CD14-positive monocyte (primary cell): ENCODE measurements at places on chromosomes 5 and 9.

GRCh38 chr5:161085056-161085455 lies 233.0 kb upstream of the ATP10B start:
- no peak for DNase-seq

DNA sequence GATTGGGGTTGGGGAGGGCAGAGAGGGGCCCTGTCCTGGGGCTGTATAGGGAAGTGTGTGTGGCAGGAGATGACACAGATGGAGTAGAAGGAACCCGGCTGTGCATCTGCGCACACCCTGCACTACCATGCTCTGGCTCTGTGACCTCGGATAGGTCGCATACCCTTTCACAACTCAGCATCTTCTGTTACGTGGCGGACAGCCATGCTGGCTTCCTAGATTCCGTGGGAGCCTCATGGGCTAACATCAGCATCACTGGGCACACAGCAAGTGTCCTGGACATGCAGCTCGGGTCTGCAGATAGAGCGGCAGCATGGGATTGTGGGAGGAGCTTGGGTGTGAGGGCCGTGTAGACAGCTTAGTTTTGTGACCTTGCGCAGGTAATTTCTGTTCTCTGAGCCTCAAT lies 9.2 kb downstream of the ARPC5L start:
- peak; percentile 36 for DNase-seq

DNA sequence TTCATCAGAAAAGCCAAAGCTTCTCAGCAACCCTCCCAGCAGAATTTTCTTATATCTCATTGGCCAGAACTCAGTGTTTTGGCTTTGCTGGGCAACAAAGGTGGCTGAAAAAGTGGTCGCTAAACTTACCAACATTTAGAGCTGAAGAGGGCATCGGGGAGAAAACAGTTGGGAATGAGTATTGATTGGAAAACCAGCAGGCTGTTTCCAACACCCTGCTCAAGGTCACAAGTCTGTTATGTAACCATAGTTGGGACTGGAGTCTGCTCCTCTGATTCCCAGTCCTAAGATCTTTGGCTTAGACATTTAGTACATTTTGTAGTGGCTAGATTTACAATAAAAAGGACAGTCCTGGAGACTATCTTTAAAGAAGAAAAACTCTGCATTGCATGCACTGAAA lies 17.1 kb downstream of the IL12B start:
- DNase-seq = no peak

- no peak for DNase-seq
Observed at GRCh38 chr9:96048956-96049831, 173.7 kb downstream of the ERCC6L2 start.

GRCh38 chr5:55524816-55525215 lies 9.9 kb downstream of the PLPP1 start:
- no peak for DNase-seq

- DNase-seq = no peak
Observed at GRCh38 chr9:8424786-8425410, 625.3 kb upstream of the DMAC1 start.

DNA sequence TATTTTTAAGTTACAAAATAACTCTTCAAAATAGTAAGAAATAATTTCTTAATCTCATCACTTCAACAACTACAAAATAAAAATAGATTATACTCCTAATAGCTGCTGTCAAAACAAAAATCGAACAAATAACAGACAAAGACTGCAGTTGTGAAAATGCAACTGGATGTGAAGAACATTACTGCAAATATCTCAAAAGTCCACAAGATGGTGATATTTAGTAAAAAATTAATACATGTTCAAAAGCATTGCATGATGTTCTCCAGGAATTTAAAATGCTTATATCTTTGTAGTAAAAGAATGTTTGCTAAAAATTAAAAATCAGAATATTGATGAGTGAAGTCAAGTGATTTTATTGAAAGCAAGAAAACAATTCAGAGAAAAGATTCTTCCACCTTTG lies 66.2 kb downstream of the MPDZ start:
- no peak for DNase-seq

DNA sequence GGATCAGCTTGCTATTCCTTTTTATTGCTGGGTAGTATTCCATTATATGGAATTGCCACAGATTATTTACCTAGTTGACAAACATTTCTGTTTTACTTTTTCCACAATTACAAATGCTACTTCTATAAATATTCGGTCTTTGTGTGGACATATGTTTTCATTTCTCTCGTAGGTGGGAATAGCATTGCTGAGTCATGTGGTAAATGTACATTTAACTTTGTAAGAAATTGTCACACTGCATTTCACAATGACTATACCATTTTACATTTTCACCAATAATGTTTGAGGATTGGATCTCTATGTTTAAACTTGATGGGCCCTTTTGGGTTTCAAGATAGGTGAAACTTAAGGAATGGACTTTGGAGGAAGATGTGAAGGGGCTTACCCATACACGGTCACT lies 19.7 kb downstream of the RAI14 start:
- no peak for DNase-seq

DNA sequence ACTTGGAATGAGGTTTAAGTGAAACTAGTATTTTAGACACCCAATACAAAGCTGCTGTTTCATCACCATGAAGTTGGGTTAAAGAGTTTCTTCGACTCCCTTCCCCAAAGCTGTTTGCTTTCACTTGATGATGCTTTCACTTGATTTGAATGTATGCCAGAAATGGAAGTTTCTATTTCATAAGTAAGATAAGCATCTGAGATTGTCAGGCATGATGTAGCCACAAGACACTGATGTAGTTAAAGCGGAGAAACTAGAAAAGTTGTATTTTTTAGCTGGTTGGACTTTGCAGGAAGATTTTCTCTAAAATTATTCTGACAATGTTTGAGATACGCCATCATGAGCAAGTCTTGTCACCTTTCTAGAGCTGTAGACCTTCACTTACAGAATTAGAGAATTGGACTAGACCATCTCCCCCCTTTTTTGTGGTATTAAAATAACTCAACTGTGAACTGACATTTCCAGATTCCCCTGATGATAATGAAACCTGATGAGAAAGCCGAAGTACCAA lies 20.0 kb downstream of the MOCS2 start:
- DNase-seq = no peak

DNA sequence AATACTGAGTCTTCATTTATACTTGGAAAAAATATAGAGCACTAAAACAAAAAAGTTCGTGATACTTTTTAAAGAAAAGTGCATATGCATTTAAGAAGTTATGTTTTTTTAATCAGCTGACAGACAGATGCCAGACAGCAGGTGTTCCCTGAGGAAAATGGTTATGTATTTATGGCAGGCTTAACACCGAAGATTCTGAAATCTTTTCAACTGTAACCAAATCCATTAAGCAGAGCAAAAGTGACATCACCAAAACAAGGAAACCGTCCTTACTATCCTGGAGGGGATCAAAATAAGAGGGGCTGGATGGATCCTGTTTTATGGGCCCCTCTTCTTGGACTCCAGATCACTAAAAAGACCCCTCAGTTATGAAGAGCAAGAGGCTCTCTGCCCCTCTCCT lies 404.9 kb upstream of the ADAMTS16 start:
- DNase-seq = no peak

GRCh38 chr9:92804727-92805126 lies 40.1 kb upstream of the BICD2 start:
- DNase-seq = no peak

DNA sequence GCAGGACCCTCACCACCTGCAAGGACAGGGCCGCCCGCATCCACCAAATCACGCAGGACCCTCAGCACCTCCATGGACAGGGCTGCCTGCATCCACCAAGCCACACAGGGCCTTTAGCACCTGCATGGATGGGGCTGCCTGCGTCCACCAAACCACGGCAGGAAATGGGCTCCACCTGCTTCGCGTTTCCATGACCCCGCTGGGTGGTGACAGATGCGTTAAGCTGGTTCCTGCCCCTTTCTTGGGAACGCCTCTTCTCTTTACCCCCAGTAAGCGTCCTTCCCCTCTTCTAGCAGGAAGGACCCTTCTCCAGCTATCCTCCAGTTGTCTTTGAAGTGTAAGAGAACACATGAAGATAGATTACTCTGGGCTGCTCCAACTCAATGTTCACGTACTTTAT lies 13.5 kb downstream of the FBP1 start:
- DNase-seq = no peak

DNA sequence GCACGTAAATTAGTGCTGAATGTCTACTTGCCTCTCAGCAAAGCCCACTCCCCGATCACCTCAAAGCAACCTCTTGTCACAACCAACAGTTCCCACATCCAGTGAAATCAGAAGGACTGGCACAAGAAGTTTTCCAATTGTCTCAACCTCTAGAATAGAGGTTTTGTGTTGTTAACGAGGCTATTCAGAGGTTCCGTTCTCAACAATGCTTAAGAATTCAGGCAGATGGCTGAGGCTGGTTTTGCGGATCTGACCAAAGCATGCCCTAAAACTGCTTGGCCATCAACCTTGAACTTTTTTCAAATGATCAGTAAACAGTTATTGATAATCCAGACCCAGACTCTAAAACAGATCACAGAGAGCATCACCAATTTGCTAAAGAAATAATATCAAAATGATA lies 52.9 kb downstream of the MAPKAP1 start:
- DNase-seq = no peak

GRCh38 chr9:134743853-134744252 lies 102.2 kb downstream of the COL5A1 start:
- no peak for DNase-seq

GRCh38 chr9:128053560-128053959 lies 13.6 kb downstream of the NAIF1 start:
- peak; percentile 95 for DNase-seq

DNA sequence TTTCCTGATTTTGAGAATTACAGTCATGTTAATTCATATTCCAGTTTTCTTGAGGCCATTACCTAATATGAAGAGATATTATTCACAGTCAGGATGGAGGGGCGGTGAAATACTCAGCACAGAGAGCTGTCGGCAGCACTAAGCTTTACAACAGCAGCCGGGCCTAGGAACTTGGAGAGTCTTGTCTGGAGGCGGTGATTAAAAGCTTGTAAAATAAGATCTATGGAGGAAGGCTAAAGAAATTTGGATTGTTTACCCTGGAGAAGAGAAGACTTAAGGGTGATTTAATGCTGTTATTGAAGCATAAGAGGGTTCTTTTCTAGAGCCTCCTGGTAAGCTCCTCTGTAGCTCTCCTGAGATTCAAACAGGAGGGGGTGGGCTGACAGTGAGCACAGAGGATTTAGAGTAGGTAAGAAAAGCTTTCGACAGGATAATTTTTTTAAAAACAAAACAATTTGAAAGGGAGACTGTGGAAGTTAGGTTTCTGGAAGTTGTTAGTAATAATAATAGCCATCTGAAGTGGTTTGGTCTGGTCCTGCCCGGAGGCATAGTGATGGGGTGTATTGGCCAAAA lies 406.3 kb upstream of the ADAMTSL1 start:
- DNase-seq = no peak

GRCh38 chr9:114308361-114308950 lies 14.4 kb upstream of the ORM1 start:
- DNase-seq = no peak

- no peak for DNase-seq
Observed at GRCh38 chr9:114452219-114453165, 52.8 kb downstream of the WHRN start.

GRCh38 chr9:101458963-101459631 lies 23.5 kb upstream of the ALDOB start:
- peak; percentile 5 for DNase-seq

GRCh38 chr9:131167146-131167692 lies 41.8 kb downstream of the NUP214 start:
- DNase-seq = no peak

DNA sequence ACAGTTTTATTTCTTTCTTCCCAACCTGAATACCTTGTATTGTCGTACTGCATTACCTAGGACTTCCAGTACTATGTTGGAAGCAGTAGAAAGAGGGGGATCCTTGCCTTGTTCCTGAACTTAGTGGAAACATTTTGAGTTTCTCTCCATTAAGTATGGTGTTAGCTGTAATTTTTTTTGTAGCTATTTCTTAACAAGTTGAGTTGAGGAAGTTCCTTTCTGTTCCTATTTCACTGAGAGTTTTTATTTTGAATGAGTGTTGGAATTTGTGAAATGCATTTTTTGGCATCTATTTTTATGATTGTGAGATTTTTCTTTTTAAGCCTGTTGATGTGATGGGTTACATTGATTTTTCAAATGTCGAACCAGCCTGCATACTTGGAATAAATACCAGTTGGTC lies 49.0 kb downstream of the FSD1L start:
- peak; percentile 21 for DNase-seq

GRCh38 chr5:142612494-142613270 lies 73.2 kb downstream of the FGF1 start:
- no peak for DNase-seq

DNA sequence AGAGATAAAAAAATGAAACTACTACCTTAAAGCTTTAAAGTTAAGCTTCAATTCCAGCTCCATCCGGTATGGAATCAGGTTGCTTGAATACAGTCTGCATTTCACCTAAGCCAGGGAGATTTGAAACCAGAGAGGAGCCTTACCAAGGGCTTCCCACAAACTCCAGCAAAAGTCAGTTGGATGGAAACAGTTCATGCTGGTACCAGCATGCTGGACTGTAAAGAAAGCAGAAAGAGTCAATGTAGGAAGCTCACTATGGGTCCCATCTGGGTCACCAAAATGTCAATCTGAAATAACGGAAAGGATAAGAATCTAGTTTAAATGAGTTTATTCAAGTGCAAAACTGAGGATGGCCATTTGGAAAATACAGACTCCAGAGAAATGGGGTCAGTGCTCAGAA lies 65.3 kb downstream of the CDO1 start:
- no peak for DNase-seq

- DNase-seq = no peak
Observed at GRCh38 chr9:89903141-89903475, 298.3 kb downstream of the GADD45G start.

DNA sequence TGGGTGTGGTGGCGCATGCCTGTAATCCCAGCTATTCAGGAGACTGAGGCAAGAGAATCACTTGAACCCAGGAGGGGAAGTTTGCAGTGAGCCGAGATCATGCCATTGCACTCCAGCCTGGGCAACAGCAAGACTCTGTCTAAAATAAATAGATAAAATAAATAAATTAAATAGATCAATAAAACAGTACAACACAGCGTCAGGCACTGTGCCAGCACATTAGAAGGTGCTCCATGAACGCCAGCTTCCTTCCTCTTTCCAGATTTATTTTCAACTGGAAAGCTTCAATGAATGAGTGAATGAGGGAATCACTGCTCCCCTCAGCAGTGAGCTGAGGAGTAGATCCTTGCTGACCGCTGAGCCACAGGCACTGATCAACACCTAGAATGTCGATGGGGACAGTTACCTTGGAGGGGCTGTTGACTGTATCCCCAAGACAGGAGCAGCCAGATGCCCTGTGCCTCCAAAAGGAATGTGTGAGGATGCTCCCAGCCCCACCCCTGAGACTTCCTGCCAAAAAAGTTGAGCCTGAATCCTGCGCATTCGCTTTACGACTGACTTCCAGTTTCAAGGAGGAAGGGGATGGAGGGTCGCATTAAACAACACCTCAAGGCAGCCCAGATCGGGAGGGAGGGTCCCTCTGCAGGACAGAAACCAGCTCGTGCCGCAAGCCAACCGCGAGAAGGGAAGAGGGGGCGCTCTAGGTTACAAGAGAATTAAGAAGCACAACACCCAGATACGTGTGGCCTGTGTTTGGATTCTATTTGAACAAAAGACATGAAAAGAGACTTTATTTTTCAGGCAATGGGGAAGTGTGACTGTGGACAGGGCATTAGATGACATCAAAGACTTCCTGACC lies 54.0 kb upstream of the CNOT6 start:
- no peak for DNase-seq

GRCh38 chr5:154962494-154962893 lies 21.6 kb downstream of the MRPL22 start:
- peak; percentile 7 for DNase-seq
